GM10248 (cell line): ENCODE measurements at places on chromosomes 12 and 14.

DNA sequence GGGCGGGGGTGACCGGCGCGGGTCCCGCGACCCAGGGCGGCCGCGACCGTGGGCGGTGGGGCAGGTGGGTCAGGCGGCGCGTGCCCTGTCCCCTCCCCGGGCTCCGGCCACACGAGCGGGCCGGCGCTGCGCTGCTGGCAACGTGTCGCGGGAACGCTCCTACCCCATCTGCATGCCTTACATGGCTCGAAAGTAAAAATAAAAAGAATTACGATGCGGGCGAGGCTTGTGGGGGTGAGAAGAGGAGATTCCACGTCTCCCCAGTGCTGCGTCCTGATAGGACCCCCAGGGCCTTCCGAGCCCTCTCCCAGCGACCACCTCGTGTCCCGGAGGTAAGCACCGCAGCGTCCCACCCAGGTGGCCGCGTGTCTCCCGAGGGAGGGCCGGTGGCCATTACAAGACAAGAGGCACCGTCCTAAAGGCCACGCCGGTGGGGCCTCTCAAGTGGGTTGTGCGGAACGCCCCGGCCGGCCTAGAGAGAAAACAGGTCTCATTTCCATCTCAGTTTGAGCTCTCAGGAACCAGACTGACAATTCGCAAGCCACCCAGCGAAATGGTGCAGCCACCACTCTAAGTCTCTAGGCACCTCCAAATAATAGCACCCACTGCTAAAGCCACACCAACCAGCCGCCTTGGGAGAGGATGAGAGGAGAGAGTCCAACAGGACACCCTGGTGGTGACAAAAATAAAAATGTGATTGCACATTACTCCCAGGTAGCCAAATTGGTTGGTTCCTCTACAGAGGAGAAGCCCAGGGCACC, 612 bp upstream of the FOXN3 start:
- peak; percentile 62 for DNase-seq

GRCh38 chr14:53951243-53951626, 5.4 kb downstream of the BMP4 start:
- no peak for DNase-seq

GRCh38 chr12:27821259-27821973, 41.4 kb upstream of the MANSC4 start:
- DNase-seq = peak; percentile 47

- no peak for DNase-seq
Observed at GRCh38 chr14:56949828-56950227, 139.5 kb upstream of the OTX2 start.

- no peak for DNase-seq
Observed at GRCh38 chr12:4292341-4293073, 18.9 kb downstream of the CCND2 start.

DNA sequence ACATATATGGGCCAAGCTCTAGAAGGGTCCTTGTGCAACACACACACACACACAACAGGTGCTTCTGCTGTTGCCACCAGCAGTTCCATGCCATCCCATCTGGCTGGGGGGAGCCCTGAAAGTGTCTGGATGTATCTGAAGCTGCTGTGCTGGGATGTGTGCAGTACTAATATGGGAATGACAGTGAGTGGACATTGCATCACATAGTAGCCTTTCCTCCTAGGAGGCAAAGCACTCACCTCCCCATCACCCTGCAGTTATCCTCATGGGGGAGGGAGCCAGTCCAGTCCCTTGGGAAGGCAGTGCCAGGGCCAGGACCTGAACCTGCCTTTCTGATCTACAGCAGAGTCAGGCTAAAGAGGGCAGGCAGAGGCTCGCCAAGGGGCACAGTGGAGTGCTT, 208.9 kb downstream of the CACNA1C start:
- DNase-seq = no peak

DNA sequence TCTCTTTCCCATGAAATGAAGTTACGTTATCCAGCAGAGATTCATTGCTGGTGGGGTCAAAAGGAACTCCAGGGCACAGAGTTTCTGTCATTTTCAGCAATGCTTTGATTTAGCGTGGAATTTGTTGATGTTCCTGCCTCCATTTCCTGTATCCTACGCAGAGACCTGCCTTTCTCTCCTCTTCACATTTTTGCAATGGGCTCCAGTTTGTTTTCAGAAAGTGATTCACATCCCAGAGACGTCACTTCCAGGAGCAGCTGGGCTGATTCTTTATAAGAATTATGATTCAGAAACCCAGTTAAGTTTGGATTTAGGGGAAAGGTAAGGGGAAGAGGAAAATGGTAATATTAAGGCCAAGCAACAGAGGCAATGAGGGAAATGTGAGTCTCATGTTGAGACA, 11.6 kb downstream of the RNASE10 start:
- DNase-seq = no peak

- DNase-seq = peak; percentile 100
Observed at GRCh38 chr12:132489602-132490266, at the start of gene FBRSL1. TSS of gene FBRSL1 (plus strand) at chr12:132490151.

GRCh38 chr14:97977651-97978261, 1180.6 kb downstream of the VRK1 start:
- no peak for DNase-seq
